ENCODE measurements at places on chromosomes 2 and 18. TPM values are rescaled to one million over a fixed set of nuclear protein-coding genes. Genes with fewer than 3 reads are reported as not detected.

DNA sequence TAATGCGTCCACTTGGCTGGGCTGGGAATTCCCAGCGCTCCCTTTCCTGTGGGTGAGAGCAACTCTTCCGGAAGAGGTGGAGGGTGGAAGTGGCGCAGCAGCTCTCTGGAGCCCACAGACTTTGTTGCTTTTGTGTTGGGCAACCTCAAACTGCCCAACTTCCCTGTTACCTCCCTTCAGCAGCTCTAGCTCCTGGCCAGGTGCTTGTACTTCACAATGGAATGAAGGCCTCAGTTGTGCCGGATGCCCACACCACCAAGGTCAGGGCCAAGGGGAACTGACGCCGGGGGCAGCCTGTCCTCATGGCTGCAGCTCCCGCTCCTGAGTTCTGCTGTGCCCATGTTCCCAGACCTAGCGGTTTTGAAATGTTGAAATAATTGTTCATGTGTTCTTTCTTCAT is 322.9 kb downstream of the GALR1 start:
- no peak for DNase-seq

GRCh38 chr18:8854962-8855361 is 149.6 kb downstream of the MTCL1 start:
- no peak for DNase-seq

DNA sequence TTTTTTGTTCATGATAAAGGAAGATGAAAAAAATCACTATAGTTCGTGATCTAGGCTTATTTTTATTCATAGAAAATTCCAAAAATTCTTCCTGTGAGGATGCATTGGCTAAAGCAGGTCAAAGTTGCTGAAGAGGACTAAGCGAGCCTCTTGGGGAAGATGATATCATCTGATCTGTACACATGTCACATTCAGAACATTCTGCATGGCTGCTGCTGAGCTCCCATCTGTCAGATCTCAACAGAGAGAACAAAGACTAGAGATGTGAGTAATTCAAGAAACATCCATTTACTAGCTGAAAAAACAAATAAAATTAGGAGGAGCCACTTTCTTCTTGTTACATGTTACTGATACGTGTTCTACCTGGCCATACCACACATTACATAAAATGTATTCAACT is 518.6 kb upstream of the FSIP2 start:
- DNase-seq = peak; percentile 54

- DNase-seq = no peak
Measured at GRCh38 chr2:220114443-220114842, 487.0 kb downstream of the SLC4A3 start.

DNA sequence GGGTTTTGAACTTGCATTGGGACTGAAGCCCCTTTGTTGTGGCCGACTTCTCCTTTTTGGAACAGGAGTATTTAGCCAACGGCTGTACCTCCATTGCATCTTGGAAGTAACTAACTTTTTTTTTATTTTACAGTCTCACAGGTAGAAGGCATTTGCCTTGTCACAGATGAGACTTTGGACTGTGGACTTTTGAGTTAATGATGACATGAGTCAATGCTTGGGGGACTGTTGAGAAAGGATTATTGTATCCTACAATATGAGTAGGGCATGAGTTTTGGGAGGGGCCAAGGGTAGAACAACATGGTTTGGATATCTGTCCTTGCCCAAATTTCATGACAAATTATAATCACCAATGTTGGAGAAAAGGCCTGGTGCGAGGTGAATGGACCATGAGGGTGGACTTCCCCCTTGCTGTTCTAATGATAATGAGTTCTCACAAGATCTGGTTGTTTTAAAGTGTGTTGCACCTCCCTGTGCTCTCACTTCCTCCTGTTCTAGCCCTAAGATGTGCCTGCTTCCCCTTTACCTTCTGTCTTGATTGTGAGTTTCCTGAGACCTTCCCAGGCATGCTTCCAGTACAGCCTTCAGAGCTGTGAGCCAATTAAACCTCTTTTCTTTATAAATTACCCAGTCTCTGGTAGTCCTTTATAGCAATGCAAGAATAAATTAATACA is 1269.4 kb upstream of the CHAC2 start:
- no peak for DNase-seq

- DNase-seq = no peak
Measured at GRCh38 chr2:120729406-120730399, 6.0 kb upstream of the GLI2 start.

DNA sequence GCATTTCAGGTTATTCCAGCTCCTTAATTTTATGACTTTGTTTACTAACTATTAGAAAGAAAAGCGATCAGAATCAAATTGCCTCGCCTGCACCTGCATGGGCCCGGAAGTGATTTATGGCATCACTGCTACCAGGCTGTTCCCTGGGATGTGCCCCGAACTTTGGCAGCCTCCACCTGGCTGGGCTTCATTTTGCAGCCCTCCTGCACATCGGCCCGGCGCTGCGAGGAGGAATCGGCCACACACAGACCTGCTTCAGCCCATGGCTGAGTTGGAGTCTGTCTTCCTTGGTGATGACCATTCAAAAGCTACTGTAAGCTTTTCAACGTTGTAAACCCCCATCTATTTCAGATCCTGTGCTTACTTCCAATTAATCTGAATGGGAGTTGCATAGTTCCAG is 638.0 kb downstream of the RNF144A start:
- no peak for DNase-seq

DNA sequence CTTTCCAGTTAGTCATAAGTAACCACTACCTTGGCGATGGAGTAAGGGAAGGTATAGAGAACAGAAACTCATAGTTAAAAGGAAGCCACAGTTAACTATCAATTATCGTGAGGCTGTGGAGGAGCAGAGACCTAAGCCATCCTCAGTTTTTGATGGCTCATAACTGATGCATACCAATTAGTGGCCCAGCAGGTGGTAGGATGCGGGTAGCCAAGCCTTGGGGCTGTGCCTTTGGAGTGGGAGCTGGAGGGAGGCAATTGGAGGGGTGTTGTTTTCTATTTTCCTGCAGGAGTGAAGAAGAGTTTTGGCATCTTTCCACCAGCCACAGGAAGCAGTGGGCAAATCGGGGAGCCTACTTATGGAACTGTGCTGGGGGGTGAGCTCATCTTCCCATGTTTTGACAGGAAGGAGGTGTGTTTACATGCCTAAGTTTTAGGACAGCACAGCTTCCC is 194.8 kb downstream of the TPGS2 start:
- DNase-seq = no peak

DNA sequence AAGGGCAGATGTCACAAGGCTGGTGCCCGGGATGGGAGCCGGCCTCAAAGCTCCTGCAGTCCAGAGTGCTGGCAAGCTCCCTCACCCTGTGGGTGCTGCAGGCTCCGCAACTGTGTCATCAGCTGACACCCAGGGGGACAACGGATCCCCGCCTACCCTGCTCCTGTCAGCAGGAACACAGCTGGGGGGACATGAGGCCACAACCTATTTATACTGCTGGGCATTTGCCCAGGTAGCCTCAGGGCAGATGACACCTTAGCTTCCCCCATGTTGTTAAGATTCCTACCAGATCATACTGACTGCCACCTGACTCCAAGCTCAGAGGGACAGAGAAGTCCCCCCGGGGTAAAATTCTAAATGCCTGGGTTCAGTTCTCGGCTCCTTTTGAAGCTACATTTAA is 1.2 kb downstream of the ANKRD23 start:
- DNase-seq = no peak

- DNase-seq = peak; percentile 32
Measured at GRCh38 chr2:236775511-236775910, 205.9 kb downstream of the ACKR3 start.

DNA sequence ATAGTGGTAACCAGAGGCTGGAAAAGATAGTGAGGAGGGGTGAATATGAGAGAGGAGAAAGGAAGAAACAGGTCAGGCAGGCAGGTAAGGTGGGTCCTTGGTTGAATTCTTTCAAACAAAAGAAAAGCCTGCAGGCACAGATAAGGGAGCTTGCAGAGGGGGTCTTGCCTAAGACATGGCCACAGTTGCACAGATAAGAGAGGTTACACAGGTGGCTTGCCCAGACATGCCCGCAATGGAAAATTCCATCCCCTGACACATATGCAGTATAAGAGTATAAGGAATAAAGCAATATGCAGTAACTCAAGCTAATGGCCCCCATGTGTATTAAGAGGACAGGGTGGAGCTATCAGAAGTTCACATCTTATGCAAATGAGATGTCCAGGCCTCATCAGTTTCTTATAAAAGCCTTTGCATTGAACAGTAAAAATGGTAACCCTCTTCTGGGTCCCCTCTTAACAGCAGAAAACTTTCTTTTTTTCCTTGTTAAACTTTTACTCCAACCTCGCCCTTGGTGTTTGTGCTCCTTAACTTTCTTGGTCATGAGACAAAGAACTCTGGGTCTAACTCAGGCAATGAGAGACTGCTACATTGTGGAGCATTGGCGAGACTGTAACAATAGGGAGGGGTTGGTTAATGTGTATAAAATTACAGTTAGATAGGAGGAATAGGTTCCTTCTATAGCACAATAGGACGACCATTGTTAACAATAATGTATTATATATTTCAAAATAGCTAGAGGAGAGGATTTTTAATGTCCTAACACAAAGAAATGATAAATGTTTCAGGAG is 764.6 kb downstream of the TSN start:
- no peak for DNase-seq

DNA sequence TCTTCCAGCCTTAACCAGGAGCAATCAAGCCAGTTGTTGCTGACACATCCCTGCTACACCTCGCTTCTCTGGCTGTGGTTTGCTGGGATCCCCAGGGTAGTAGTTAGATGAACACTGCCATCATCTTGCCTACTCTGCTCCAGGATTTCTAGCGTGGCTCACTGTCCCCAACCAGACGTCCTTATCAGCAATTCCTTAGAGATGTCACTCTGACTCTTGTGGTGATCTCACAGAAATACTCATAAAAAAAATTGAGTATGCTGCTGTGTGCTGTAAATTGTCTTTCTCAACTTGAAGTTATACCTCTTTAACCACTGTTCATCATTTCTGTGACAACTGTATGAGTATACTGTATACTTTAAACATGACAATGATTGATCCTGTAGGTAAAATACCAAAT is 63.2 kb downstream of the PLCL1 start:
- no peak for DNase-seq

Gene MAP2
- 11.5 TPM for total RNA-seq

Gene EIF2AK2
- 31.2 TPM for total RNA-seq

Gene RAD51AP2
- total RNA-seq = 0.10 TPM

Gene ZNF142
- total RNA-seq = 14.3 TPM
